Left colon (tissue), 2 donors: ENCODE measurements at places on chromosomes 2 and 18.

DNA sequence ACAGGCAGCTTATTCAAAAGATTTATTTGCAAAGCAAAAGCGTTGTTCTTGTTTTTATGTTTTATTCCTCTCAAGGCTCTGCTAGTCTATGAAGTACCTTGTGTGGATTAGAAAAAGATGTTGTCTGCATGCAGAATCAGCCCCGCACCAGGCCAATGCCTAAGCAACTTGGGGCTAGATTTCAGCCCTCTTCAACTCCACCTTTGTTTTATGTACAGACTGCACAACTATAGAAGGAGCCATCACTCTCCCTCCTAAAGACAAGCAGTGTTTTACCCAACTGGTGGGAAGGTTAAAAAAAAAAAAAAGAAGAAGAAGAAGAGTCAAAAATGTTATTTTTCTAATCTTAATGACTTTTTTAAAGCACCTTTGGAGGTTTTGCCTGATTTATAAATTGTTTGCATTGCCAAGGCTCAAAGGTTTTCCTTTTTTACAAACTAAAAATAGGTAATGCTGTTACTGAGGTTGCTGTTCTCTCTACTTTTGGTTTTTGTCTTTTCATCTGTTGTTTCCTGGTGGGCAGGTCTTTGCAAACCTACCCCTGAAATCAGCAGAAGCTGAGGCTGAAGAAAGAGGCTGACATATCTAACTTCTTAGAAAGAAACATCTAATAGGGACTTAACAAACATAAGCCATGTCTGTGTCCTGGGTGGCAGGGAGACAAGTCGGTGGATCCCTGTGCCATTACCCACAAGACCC, 164.0 kb downstream of the SLC39A10 start:
- no peak for DNase-seq

DNA sequence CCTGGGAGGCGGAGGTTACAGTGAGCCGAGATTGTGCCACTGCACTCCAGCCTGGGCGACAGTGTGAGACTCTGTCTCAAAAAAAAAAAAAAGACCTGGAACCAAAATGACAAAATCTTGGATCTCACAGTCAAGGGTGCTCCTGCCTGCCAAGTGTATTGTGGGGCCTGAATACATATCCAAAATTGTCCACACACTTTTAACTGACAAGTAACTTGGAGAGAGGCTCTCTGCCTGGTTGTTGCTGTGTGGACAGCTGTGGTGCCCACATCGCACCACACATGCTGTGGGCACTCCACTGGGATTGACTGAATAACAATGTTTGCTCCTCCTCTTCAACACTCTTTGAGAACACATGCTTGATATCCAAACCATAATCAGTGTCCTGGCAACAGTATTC, 117.6 kb upstream of the REV1 start:
- no peak for DNase-seq

DNA sequence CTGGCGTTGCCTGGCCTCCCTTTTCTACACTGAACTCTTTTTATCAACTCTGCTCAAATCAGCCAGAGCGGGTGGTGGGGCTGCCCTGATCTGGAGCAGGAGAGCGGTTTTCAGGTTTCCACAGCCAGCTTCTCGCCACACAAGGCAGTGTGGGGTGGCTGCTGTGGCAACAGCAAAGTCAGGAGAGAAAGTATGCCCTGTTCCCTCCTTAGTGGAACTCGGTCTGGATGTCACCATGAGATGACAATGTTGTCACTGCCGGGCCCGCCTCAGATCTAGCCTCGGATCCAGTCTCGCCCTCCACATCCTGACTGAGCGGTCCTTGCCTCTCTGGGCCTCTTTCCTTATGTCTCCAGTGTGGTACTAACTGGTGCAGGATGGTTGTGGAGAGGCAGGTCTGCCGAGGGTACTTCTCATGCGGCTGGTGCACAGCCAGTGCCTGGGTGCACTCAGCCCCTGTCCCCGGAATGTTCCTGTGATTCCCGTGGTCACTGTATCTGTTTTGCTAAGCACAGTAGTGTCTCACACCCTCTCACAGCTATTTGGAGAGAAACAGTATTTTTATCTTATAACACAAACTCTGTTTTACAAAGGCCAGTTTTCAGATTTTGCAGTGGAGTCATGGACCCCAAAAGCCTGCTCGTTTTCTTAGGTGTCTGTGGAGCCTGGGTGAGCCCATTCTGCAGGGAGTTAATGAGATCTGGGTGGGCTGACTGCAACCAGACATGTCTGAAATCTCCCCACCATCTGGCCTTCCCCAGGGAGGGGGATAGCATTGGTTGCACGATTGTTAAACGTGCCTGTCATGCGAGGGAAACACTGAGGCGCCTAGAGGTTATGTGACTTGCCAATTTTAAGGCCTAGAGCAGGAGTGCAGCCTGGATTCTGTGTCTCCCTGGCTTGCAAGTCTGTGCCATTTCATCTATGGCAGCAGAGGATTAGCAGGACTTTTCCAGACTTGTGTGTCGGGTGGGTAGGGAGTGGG, 261.1 kb upstream of the AGAP1 start:
- DNase-seq, result no peak

DNA sequence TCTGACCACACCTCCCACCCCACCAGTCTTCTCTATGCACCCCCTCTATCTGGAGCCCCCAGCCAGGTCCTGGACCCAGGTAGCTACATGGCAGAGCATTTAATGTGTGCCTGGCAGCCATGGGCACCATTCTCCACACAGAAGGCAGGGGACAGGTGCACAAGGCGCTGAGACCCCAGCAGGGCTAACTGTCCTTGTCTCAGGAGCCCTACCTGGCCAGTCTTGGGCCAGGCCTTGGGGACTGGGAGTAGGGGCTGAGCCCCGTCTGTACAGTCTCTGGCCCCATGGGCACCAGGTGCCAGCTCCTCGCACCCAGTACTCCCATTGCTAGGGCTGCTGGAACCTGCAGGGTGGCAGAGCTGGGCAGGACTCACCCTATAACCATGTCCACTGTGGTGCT, 2.9 kb downstream of the GNLY start:
- DNase-seq, result no peak
